ENCODE measurements at places on chromosomes 12 and 14.

DNA sequence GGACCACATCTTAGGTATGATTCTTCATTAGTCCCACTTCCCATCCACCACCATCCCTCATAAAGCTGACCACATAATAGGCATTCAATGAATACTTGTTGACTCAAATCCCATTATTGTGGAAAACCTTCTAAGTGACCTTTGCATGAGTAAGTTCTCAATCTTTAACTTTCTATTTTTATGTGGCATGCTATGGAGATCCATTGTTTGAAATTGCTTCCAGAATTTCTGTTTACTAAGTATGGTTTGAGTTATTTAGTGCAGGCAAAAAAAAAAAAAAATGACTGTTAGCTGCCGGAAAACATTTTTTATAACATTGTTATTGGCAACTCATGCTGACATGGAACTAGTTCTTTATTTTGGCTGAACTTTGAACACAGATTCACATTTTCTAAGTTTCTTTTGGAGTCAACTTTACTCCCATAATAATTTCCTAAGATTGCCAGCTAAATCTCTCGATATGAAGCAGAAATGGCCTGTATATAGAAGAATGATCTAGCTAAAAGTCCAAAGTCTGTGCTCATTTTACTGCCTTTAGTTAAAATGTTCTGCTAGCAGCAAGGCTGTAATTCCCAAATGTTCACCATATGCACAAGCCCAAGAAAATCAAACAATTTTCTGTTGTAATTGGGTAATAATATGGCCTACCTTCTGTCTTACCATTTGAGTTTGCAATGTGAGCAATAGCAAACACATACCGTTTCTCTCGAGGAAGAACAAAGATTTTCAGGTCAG is 77.9 kb downstream of the PTGER2 start:
- DNase-seq: no peak

- no peak for DNase-seq
Measured at GRCh38 chr14:96221841-96222240, 17.2 kb downstream of the BDKRB2 start.

DNA sequence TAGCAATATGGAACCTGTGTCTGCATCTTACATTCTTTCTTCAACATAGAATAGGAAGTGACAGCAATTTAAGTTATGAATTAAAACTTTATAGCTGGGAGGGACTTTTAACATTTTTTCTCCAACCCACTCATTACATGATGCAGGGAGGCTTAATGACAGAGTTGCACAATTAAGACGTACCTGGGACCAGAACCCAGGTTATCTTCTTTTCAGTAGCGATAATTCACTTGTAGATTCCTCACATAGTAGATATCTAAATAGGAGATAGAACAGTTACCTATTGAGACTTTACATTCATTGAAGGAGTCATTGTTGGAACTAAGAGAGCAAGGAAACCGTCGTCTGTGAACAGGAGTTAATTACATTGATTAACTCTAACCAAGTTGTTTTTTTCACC is 5.1 kb downstream of the SRGAP1 start:
- DNase-seq: no peak

DNA sequence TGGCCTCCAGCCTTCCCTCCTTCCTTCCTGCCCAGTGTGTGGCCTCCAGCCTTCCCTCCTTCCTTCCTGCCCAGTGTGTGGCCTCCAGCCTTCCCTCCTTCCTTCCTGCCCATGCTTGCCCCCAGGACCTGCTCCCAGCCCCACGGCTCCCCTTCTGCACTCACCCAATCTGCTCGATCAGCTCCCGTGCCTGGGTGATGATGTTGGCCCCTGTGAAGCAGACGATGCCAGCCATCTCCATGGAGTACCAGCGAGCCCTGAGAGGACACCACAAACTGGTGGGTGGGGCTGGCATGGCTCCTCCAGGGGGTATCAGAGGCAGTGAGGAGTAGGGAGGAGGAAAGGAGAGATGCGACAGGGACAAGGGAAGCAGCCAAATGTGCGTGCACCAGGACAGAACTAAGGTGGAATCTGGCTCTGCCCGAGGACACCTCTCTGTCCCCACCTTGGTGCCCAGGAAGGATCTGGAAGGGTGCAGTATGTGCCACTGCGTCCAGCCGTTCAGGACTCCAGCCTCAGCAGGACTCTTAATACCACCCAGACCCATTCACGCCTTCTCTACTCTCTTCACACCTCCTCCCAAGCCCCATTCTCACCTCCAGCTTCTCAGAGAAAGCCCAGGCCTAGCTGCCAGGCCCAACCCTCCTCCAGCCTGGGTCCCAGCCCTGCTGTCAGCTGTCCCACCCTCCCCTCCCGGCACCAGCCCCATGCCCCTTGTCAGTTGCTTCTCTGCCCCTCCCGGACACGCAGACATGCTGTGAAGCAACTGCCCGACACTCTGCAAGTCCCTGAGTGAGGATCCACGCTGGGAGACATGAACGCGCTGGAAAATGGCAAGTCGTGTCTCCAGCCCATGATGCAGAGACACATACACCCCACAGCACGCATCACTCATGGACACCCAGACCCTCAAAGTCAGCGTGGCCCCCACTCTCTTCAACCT is 22.7 kb downstream of the POLE start:
- no peak for DNase-seq

DNA sequence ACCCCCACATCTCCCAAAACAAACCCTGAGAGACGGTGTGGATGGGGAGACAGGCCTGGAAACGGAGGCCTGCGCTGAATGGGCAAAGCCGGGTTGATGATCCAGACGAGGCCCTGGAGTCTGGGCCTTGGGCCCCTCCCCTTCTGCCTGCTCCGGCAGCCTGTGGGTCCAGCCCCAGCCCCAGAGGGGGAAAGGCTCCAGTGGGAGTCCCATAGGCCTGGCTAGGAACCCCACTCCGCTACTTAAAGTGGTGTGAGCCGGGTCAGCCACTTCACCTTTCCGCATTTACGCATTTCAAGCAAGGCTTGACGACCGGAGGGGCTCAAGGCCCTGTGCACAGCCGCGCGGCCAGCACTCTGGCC is 695 bp upstream of the TNFAIP2 start:
- DNase-seq: no peak

GRCh38 chr12:54196396-54196795 is 7.6 kb upstream of the SMUG1 start:
- no peak for DNase-seq

DNA sequence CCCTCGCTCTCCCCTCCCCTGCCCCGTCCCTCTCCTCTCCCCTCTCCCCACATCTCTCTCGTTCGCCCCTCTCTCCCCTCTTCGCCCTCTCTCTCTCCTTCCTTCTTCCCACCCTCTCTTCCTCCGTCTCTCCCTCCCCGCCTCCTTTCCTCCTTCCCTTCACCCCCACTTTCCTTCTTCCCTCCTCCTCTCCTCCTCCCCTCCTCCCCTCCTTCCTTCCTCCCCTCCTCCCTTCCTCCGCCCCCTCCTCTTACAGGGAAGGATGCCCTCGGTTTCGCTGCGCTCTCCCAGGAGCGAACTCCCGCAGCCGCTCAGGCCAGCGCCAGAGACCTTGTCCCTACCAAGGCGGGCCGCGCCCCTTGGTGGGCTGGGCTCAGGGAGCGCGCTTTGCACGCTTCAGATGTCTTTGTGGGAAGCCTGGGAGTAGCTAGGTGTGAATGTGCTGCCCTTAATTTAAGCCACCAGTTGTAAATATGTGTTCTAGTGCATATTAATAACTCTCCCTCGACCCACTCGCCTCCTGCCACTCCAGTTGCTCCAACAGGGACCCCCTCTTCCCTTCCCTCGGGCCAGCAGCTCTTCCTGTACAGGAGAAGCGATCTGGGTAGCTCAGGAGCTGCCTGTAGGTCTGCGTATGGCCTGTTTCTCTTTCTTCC is 13.3 kb upstream of the MAP3K9 start:
- no peak for DNase-seq

DNA sequence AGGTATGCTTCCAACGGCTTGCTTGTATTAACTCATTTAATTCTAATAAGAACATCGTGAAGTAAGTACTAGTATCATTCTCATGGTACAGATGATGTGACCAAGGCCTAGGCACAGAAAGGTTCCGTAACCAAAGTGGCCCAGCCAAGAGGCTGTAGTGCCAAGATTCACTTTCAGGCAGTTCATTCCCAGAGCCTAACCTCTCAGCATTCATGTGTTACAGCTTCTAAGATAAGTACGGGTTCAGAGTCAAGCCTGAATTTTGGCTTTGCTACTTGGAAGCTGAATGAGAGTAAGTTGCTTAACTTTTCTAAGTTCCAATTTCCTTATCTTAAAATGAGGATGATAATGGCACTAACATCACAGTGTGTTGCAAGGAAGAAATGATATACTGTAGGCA is 379.9 kb downstream of the AEBP2 start:
- DNase-seq: no peak

- no peak for DNase-seq
Measured at GRCh38 chr14:104512061-104512460, 67.5 kb upstream of the C14orf180 start.

GRCh38 chr12:88360343-88360742 is 218.2 kb downstream of the TMTC3 start:
- DNase-seq: no peak

GRCh38 chr12:52179396-52179973 is 12.3 kb downstream of the KRT80 start:
- DNase-seq: no peak

DNA sequence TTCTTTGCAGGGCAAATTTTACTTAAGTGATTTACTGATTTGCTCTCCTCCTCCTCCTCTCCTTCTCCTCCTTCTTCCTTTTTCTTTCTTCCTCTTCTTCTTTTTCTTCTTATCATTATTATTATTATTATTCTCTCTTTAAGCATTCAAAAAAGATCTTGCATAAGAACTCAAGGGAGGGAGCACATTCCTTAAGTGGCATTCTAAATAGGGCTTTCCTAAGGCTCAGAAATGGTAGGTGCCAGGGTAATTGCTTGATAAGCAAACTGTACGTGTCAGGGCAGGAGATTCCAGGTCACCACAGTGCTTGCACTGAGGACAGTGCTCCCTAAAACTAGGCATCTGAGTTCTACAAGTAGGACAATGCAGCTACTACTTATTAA is 92.4 kb downstream of the SPTSSA start:
- no peak for DNase-seq

DNA sequence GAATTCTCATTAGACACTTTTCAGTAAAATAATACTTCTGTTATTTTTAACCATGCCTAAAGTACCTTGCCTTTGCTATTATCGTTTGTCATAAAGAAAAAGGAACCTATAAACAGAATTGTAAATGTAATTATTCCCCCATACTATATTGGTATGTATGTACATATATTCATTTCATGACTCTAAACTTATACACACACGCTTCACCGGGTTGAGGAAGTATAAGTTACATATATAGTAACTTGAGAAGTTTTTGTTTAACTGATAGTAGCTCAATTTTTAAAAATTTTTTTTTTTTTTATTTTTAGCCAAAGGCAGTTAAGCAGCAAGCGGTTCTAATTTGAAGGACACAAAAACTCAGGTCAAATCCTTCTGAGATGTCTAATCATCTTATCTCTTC is 107.6 kb downstream of the PLEKHG7 start:
- no peak for DNase-seq

DNA sequence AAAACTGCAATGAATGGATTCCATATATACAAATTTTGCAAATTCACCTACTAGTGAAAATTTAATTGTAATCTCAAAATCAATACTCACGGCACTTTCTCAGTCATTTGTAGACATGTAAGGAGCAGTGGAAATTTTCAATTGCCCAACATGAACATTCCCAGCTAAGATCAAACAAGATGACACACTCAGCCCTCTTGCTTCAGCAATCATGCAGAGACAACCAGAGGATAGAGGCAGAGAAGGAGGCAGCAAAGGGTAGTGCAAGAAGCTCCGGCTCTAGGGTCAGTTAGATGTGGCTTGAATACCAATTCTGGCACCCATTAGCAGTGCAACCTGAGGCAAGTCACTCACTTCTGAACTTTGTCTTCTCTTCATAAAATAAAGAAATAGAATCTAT is 91.5 kb upstream of the SLC35F4 start:
- no peak for DNase-seq

- DNase-seq: no peak
Measured at GRCh38 chr14:25246751-25247150, 196.8 kb upstream of the STXBP6 start.

DNA sequence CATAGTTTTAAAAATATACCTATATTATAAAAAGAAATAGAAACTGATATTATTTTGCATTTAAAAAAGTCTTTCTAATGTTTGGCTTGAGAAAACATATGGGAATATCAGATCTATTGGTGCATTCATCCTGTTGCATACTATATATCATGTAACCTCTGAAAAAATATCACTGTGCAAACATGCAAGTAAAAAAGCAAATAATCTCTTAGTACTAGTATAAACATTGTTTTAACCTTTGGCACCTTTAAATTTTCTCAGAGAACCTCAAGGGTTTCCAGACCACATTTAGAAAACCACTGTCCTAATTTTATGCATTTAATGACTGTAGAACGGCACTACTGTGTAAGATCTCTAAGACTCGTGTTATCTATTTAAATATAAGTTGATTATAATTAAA is 416.8 kb downstream of the LRFN5 start:
- no peak for DNase-seq

DNA sequence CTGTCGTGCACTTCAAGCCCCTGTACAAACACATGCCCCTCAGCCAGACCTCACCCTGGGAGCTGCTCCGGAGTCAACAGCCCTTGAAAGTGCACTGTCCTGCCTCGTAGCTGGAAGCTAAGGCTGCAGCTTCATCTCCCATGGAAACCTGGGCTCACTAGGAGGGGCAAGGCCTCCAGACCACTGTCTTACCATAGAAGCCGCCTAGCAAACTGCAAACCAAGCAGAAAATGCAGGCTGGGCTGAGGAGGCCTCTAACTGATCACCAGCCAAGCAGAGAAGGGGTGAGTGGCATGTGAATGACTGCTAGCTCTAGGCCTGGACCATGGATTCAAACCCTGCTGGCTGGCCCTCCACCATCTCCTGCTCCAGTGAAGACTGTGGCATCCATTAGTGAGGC is 340.2 kb downstream of the CACNA1C start:
- no peak for DNase-seq

GRCh38 chr12:93777254-93777653 is 100.1 kb downstream of the CRADD start:
- no peak for DNase-seq

DNA sequence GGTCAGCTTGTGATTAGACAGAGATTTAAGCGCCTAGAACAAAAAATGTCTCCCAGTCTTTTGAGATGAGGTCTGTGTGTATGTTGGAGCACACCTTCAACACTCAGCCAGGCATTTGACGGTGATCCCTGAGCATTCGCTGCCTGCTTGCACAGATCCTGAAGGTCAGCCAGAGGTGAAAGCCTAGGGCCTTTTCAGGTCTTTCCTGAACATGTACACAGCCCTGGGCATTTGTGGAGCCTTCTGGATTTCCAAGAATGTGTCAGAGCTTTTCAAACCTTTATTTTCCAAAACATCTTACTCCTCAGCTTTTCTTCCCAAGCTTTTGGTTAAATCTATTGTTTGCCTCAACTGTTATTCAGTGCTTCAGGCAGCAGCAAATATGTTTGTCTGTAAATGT is 59.1 kb upstream of the AMN start:
- DNase-seq: no peak

- no peak for DNase-seq
Measured at GRCh38 chr14:85531587-85532373, 1.8 kb downstream of the FLRT2 start.

GRCh38 chr14:92847278-92847677 is 53.2 kb downstream of the GOLGA5 start:
- no peak for DNase-seq

Data from activated gamma-delta T cell (primary cell).